ENCODE measurements at places on chromosomes 5 and 9.

- no peak for DNase-seq
These were observed 115.5 kb upstream of the IL7R start for GRCh38 chr5:35741126-35741716.

GRCh38 chr9:74498621-74499095, 1.5 kb downstream of the RORB start:
- DNase-seq: no peak

- no peak for DNase-seq
These were observed 29.3 kb upstream of the NDFIP1 start for GRCh38 chr5:142079306-142079721.

GRCh38 chr9:134236001-134236421, 71.6 kb upstream of the RNU6ATAC start:
- DNase-seq: no peak

GRCh38 chr5:69042915-69043654, 50.7 kb upstream of the SLC30A5 start:
- DNase-seq: peak; percentile 86

DNA sequence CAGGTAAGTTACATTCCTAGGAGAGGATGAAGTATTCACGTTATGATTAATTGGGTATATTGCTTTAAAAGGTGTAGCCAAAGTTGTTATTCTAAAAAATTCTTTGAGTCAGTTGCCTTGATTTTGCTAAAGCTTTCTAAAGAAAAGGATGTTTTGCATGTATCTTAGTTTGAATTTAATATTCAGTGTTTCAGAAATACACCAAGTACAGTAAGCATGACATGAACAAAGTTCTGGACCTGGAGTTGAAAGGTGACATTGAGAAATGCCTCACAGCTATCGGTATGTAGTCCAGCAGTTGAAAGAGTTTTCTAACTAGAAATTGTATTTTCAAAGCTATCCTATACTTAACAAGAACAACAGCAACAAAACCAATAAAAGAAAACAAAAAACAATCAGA, 14.2 kb downstream of the ANXA1 start:
- DNase-seq: no peak

GRCh38 chr9:130501639-130502038, 56.9 kb downstream of the ASS1 start:
- no peak for DNase-seq

GRCh38 chr5:143108498-143109128, 294.9 kb downstream of the NR3C1 start:
- DNase-seq: no peak

DNA sequence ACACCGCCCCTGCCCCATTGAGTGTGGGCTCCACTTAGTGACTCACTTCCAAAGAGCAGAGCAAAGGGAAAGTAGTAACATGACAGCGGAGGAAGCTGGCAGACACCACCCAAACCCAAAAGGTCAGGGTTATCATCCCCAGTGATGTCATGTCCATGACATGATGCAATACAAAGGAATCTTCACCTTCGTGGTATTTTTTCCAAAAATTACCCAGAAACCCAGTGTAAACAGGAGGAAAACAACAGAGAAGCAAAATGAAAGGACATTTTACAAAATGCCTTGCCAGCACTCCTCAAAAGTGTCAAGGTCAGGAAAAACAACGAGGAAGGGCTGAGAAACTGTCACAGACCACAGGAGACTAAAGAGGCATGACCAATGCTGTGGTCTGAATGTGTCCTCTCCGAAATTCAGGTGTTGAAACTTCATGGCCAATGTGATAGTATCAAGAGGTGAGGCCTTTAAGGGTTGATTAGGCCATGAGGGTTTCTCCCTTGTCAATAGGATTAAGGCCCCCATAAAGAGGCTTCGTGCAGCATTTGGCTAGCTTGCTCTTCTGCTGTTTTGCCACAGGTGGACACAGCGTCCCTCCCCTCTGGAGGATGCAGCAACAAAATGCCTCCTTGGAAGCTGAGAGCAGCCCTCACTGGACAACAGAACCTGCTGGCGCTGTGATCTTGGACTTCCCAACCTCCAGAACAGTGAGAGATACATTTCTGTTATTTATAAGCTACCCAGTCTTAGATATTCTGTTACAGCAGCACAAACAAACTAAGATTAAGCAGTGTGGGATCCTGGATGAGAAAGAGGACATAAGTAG, 30.5 kb upstream of the MED10 start:
- no peak for DNase-seq

- DNase-seq: no peak
These were observed 479.5 kb upstream of the TNC start for GRCh38 chr9:115597330-115597895.

DNA sequence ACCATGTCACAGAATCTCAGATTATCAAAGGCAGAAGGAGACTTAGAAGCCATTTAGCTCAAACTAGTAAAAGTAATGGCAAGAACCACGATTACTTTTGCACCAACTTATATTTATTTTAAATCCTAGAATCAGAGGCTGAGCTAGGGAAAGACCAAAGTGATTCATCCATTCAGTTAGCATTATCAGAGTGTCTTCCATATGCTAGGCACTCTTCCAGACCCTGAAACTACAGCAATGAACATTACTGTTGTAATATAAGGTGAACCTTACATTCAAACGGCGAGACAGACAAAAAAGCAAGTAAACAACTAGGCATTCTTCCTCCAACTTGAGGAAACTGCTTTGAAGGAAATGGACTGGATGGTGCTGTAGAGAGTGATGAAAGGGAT, 7.9 kb downstream of the PDE6A start:
- DNase-seq: no peak
